ENCODE measurements at places on chromosomes 11 and 22. TPM values are rescaled to one million over a fixed set of nuclear protein-coding genes. Genes with fewer than 3 reads are reported as not detected.

Gene CEP164
- total RNA-seq: 16.6 TPM

Gene CRYBA4
- total RNA-seq: not detected

Gene FAM180B
- total RNA-seq: not detected

Gene OR8D4
- not detected for total RNA-seq

Gene CCDC89
- 13.6 TPM for total RNA-seq

Gene MFRP
- total RNA-seq: not detected

Gene LRRC74B
- total RNA-seq: not detected

Gene FGF19
- total RNA-seq: not detected

Gene NLRX1
- total RNA-seq: 7.9 TPM

Gene OR8G5
- total RNA-seq: not detected

Gene TCN1
- total RNA-seq: not detected

Gene LARGE2
- total RNA-seq: not detected

Gene VSIG10L2
- total RNA-seq: not detected

Gene CBLIF
- not detected for total RNA-seq

Gene MPPED1
- not detected for total RNA-seq

Gene KDM4D
- total RNA-seq: 0.26 TPM

Gene RIMBP3B
- total RNA-seq: 0.65 TPM

Gene PGR
- total RNA-seq: not detected

Gene BID
- 72.4 TPM for total RNA-seq

Gene PAMR1
- 0.43 TPM for total RNA-seq

Gene CCDC87
- total RNA-seq: 0.31 TPM

Gene OR8B4
- total RNA-seq: not detected
